ENCODE measurements at places on chromosomes 7 and 10.
A peak's percentile ranks its signal among the peaks of the same experiment; 100 is the strongest.

DNA sequence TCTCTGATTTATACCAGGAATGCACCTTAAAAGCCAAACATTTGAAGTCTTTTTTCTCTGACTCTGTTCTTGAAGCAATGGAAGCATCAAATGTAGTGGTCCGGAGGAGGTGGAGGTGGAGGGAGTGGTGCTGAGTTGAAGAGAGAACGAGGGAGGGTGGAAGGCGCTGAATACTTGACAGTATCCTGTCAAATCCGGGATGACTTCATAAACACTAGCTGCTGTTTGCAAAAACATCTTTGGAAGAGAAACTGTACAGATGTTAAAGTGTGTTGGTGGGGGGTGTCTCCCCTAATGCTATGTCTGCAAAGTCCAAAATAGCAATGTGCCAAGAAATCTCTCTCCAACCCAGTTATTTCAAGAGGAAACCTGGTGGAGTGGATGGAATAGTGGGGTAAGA lies 328.5 kb upstream of the AUTS2 start:
- no peak for DNase-seq

- DNase-seq = no peak
Measured at GRCh38 chr10:1149793-1150637, 93.8 kb downstream of the WDR37 start.

DNA sequence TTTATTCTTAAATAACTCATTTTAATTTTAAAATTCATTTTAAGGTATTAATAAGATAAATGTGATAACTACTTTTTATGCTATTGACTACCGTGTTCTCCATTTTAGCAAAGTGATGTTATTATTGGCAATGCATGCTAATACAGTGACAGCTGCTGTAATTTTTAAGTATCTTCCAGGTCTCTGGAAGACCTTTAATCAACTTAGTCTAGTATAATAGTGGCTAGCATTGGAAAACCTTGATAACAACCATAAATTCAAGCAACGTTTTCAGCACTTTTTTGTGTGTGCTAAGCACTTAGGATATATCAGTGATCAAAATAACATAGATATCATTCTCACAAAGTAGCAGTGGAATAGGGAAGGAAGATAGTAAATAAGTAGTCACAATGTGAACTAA lies 230.9 kb upstream of the MAGI2 start:
- no peak for DNase-seq

- peak; percentile 3 for DNase-seq
Measured at GRCh38 chr7:132177708-132178401, 398.4 kb downstream of the PLXNA4 start.

GRCh38 chr7:90720984-90721760 lies 125.1 kb downstream of the CDK14 start:
- peak; percentile 83 for DNase-seq

GRCh38 chr10:25083546-25084111 lies 67.2 kb downstream of the THNSL1 start:
- DNase-seq = peak; percentile 41

GRCh38 chr10:24251547-24251946 lies 42.6 kb downstream of the KIAA1217 start:
- DNase-seq = no peak

All from fibroblast of skin of back (primary cell).